Activated CD8-positive, alpha-beta memory T cell treated with anti-CD3 and anti-CD28 coated beads, Interleukin-2, amount 10 ng/mL, durations not matched to agents 7 days and 5 days (primary cell): ENCODE measurements at places on chromosomes 12 and 14. TPM values are rescaled to one million over a fixed set of nuclear protein-coding genes. Genes with fewer than 3 reads are reported as not detected.

PRR4 gene
- total RNA-seq, result 2.2 TPM

AMN gene
- 0.35 TPM for total RNA-seq

CCDC175 gene
- total RNA-seq, result not detected

TEX52 gene
- total RNA-seq, result 0.67 TPM

BDKRB1 gene
- total RNA-seq, result not detected

MEG3 gene
- not detected for total RNA-seq

RAN gene
- total RNA-seq, result 1,047 TPM

GALNT16 gene
- total RNA-seq, result 0.16 TPM

DPF3 gene
- 10.2 TPM for total RNA-seq

TAS2R20 gene
- total RNA-seq, result 2.0 TPM

CCDC177 gene
- not detected for total RNA-seq

CLECL1 gene
- total RNA-seq, result 2.2 TPM

AP4S1 gene
- total RNA-seq, result 4.9 TPM

AICDA gene
- total RNA-seq, result not detected
